Right renal pelvis (tissue), 4 donors: ENCODE measurements at places on chromosomes 12 and 14. TPM values are rescaled to one million over a fixed set of nuclear protein-coding genes. Genes with fewer than 3 reads are reported as not detected.

GRCh38 chr12:14193639-14194038 lies 171.8 kb upstream of the ATF7IP start:
- DNase-seq: no peak

DNA sequence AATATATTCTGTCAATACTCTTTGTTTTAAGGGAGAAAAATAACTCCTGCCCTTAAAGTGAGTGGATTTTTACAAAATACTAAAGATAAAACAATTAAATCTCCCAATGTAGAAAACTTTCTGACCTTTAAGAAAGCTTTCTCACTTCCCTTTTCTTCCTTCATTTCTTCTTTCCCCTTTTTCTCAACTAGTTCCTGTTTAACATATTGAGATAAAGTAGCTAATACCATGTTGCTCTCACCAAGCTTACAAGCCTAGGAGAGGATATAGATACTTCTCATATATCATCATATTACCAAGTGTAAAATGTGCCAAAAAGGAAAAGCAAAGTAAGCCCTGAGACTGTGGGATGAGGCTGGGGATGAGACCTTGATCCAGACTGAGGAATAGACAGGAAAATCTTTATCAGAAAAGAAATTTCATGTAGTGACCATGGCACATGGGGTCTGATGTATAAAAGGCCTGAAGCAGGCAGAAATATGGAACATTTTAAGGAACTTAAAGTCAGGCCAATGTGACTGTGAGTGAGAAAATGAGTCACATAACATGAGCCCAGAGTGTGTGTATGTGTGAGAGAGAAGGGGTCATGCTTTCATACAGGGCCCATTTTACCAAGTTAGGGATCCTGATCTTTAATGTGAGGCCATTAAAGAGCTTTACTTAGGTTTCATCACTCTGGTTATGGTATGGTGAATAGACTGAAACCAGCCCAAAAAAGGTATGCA lies 1.6 kb upstream of the RPL10L start:
- DNase-seq: no peak

DNA sequence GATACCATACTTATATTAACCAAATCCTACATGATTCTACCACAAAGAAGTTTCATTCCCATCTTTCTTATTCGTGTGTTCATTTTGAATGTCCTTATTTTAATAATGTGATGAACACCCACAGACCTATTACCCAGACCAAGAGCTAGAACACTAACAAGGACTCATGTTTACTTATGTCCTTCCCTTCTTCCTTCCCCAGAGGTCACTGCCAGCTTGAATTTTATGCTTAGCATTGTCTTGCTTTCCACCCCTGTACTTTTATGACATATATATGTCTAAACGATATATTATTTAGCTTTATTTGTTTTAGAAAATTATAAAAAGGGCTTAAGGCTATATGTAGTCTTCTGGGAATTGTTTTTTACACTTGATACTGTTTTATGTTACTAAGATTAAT lies 238.6 kb downstream of the LRIG3 start:
- no peak for DNase-seq

GRCh38 chr12:12807970-12808702 lies 5.0 kb upstream of the DDX47 start:
- no peak for DNase-seq

DNA sequence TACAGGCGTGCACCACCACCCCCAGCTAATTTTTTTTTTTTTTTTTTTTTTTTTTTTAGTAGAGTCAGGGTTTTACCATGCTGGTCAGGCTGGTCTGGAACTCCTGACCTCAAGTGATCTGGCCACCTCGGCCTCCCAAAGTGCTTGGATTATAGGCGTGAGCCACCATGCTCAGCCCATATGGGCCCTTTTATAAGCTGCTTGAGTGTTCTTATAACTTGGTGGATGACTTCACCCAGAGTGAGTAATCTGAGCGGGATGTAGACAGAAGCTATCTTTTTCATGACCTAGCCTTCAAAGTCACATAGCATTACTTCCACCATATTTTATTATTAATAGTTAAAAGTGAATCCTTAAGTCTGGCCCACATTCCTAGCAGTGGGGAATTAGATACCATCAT lies 16.4 kb downstream of the BBOF1 start:
- no peak for DNase-seq

- no peak for DNase-seq
These were observed 116.5 kb downstream of the TTC6 start for GRCh38 chr14:37711831-37712475.

DNA sequence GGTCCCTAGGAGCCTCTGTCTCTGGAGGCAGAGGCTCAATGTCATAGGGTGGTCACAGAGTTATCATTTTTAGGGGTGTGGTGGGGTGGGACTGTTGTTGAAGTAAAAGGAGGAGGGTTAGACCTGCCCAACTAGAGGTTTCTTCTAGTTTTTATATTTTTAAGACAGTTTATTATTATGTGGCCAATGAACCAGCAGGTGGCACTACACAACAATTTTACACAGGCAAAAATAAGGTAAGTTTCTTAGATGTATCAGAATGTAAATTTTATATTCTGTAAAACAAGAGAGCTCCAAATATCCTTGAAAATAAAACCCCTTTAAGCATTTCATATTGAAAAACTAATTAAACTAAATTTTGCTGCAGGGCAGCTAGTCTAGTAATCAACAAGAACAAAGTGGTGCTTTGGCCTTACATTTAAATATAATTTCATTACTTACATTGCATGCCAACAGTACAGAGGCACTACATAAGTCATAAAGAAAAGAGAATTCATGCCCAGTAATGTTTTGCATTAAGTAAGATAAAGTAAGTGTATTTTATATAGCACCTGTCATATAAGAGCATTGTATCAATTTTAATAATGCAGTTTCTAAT lies 22.2 kb upstream of the OVCH1 start:
- DNase-seq: peak; percentile 30

DNA sequence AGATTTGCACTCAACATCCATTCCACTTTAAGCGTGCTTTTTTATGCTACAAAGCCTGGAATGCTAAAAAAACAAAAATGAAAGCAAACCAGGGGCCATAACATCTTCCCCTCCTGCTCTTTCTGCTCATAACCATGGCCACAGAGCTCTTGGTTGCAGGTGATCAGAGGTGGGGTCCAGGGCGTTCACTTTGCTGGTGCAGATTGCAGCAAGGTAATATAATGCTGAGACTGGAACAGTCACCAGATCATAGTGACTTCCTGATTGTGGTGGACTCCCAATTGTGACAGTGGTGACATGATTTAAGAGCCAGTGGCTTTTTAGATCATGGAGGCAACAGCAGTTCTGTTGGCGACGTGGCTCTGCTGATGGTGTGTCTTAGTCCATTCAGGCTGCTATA lies 115.0 kb upstream of the CPM start:
- DNase-seq: no peak

DNA sequence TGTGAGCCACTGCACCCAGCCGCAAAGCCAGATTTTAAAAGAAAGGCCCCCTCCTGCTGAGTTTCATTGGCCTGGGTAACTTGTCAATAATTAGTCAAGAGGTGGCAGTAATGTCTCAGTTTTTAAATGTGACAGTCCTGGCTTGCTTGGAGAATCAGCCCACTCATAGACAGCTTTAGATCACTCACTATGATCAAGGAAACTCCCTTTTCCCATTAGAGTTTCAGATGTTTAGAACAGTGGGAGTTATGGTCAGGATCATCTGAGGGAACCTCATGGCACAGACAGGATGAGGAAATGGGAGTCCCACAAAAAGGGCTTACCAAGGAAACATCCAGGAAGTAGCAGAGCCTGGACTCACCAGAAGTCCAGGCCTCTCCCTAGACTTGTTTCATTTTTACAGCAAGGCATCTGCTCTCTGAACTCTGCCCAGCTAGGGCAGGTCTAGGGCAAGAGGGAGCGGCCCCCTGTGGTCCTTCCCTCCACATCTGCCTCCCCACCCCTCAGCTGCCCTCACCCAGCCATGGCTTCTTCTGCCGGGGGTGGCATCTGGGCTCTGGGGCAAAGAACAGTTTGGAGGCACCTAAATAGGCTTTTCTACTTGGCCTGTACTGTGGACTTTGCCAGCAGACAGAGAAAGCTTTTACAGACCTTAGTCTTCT lies 11.2 kb downstream of the BCL2L14 start:
- DNase-seq: no peak

GRCh38 chr14:79376557-79376956 lies 834.7 kb downstream of the DIO2 start:
- DNase-seq: no peak

- no peak for DNase-seq
These were observed 164.2 kb downstream of the NDUFA12 start for GRCh38 chr12:94839347-94839746.

Gene TAS2R43
- polyA plus RNA-seq: 0.16 TPM

Gene TSHR
- 0.21 TPM for polyA plus RNA-seq

Gene SIX6
- not detected for polyA plus RNA-seq

Gene EPYC
- polyA plus RNA-seq: not detected

Gene TROAP
- polyA plus RNA-seq: 21.2 TPM

Gene GZMH
- not detected for polyA plus RNA-seq

Gene MYL2
- not detected for polyA plus RNA-seq

Gene DNAJC22
- polyA plus RNA-seq: 15.6 TPM

Gene KLRC1
- polyA plus RNA-seq: 0.83 TPM
